LNCaP clone FGC (cell line): ENCODE measurements at places on chromosomes 11 and 22.

DNA sequence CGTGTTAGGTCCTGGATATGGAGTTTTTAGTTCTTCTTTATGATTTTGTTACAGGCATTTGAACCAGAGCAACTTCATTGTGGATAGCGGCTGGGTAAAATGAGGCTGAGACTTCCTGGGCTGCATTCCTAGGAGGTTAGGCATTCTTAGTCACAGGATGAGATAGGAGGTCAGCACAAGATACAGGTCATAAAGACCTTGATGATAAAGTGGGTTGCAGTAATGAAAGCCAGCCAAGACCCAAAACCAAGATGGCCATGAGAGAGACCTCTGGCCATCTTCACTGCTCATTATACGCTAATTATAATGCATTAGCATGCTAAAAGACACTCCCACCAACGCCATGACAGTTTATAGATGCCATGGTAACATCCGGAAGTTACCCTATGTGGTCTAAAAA is 23.4 kb upstream of the CLMP start:
- DNase-seq, result no peak

DNA sequence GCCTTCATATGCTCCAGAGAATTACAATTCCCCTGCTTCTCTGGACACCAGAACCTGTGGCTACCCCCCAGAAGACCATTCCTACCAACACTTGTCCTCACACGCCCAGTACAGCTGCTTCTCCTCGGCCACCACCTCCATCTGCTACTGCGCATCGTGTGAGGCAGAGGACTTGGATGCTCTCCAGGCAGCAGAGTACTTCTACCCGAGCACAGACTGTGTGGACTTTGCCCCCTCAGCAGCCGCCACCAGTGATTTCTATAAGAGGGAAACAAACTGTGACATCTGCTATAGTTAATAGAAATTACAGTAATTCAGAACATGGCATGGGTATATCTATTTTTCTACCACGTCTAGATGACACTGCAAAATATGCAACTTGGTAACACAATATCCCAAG is 9.8 kb downstream of the POU2AF3 start:
- no peak for DNase-seq

DNA sequence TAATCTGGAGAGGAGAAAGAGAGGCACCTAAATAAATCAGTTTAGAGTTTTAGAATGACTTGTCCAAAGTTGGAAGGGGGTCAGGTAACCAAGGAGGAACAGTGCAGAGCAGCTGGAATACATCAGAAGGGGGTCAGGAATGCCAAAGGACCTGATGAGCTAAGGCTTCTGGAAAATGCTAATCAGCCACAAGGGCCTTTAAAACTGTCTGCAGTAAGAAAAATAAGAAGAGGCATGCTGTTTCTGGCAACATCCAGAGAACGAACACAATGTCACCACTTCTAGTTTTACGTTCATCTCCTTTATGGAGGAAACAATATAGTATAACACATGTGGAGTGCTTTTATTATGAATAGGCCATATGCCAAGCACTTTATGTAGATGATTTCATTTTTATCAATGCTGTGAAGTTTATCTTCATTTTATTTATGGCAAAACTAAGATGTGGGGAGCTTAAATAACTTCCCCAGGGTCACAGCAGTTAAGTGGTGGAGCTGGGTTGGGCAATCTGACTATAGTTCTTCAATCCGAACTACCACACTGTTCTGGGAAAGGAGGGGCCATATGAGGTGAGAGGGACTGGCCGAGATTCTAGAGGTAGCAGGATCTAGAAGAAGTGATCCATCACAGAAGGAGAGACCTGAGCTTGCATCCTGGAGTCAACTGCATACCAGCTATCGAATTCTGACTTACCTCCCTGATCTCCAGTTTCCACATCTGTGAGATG is 22.6 kb downstream of the ACO2 start:
- DNase-seq, result no peak

DNA sequence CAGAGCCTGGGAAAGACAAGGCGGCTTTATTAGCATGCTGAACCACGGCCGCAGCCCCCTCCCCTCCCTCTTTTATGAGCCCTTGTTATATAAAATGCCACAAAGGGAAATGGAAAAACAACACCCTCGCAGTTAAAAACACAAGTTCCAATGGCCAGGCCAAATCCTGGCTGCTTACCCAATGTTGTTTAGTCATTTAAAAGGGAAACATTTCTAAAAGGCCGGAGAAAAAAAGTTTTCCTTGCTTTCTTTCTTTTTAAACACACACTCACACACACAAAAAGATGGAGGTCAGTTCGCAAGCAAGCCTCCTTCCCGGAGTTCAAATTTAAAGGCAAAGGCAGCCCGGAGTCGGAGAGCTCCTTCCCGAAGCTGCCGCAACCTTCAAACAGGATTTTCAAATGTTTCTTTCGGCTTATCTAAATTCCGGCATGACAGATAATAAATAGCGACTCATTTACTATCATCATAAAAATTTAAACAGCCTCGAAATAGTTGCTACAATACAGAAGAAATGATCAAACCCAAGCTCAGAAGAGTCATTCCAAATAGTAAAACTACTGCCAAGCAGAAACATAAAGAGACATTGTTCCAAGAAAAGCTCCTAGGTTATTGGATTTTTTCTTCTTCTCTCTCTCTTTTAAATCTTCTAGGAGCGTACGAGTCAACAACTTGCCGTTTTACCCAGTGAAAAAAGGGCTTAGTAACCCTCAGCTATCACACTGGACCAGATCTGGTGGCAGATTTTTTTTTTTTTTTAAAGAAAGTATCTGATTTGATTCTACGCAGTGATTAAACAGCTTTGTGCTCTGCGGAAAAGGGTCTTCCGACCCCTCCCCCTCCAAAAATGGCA is 3.5 kb downstream of the PHF21B start:
- no peak for DNase-seq

GRCh38 chr22:41382610-41383009 is 868 bp downstream of the TEF start:
- no peak for DNase-seq

DNA sequence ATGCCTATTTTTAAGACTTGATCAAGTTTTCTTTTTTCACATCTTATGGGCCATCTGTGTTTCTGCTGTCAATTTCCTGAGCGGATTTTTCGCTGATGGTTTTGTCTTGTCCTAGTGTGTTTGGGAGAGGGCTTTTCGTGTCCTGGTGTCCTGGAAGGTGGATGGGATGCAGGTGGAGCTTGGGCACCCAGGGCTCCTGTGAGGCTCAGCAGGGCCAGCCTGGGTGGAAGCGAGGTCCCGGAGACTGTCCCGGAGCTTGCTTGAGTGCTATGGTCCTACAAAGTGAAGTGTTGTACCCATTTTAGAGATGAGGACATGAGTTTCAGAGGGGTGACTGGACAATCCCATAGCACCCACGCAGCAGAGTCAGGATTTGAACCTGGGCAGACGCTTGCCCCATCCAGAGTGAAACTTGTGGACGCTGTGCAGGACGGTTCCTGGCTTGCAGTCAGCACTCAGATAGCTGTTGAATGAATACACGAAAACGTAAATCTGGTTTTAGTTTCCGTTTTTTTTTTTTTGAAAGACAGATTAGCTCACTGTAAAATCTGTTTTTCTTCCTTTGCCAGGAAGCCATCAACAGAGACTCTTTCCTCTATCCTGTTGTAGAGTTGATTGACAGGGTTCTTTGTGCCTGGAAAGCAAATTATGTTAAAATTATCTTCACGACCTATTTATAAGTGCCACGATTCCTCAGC is 64.1 kb downstream of the TBC1D22A start:
- no peak for DNase-seq

DNA sequence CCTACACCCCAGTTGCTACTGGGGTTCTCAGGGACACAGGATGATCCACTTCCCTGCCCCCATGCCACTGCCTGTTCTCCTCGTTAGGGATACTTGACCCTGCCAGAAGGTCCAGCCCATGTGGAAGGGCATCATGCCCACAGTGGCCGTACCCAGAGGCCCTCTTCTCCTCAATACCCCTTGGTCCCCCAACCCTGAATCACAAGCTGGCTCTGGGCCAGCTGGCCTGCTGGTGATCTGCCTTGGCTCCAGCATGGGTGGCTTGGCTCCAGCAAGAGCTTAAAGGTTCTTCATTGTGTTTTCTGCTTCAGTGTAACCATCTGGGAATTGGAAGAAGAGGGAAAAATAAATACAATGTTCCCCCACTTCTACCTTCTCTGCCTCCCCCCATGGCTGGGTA is 11.1 kb upstream of the TPBGL start:
- no peak for DNase-seq

DNA sequence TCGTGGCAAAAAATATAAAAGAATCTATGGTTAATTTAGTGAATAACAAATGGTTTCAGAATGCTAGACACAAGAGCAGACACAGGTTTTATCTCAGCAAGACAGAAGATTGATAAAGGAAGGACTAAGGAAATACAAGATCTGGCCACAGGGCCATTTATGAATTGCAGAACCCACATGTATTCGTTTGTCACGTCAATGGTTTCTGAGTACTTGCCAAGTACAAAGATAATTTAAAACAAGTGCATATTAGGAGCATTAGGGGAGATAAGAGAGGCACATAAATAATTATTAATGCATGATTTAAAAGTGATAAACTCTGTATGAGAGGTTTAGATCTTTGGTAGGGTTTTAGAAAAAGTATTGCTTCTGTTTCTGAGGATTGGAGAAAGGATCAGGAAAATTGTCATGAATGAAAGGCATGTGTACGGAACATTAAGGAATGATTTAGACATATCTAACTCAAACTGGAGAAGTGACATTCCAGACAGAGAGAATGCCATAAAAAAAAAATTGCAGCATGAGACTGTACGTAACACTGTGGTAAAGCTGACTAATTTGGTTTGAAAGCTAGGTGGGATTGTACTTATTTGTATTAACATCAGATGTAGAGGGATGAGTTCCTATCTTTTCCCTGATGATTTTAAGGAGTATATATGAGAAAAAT is 727.1 kb downstream of the NELL1 start:
- DNase-seq, result no peak

- no peak for DNase-seq
These were observed 223.1 kb upstream of the KIRREL3 start for GRCh38 chr11:127223633-127224032.

DNA sequence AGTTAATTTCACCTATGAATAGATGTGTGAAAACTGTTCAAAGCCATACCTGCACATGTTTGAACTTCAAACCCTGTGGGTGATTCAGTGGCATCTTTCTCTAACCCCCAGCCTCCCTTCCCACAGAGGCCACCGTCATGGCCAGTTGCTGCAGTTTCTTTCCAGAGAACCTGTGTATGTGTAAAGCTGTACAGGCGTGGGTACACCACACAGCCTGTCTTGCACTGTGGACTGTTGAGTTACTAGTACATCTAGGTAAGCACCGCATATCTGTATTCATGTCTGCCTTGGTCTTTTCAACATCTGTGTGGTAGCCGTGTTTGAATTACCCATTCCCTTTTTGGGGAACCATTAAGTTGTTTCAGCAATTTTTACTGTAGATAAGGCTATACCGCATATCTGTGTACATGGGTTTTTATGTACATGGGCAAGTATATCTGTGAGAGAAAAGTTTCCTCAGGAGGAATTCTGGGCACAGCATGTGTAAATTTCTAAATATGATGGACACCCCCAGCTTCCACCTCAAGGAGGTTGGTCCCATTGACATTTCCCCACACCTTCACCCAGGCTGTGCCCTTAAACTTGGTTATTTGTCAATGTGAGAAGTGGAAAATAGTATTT is 13.9 kb downstream of the NEAT1 start:
- DNase-seq, result no peak

DNA sequence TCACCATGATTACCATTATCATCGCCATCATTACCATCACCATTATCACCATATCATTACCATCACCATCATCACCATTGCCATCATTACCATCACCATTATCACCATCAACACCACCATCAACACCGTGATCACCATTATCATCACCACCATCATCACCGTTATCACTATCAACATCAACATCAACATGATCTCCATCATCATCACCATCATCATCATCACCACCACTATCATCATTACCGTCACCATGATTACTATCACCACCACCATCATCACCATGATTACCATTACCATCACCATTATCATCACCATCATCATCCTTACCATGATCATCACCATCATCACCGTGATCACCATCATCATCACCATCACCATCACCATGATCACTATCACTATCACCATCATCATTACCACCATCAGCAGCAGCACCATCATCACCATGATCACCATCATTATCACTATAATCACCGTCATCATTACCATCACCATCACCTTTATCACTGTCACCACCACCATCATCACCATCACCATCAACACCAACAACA is 753.7 kb downstream of the BRD1 start:
- DNase-seq, result no peak

DNA sequence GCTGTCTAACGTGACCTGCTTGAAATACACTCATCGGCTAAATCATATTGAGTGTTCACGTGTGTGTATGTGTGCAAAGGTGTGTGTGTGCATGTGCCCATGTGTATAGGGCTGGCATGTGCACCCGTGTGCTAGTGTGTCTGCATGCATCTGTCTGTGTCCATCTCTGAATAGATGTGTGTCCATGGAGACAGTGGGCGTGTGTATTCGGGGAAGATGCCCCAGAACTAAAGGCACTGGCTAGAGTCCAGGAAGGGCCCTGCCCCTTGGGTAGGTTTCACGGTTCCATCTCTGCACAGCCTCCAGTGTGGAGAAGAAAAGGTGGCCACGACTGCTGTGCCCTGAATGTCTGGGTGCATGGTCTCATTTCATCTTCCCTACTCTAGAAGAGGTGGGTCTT is 220.3 kb downstream of the MN1 start:
- DNase-seq, result no peak

DNA sequence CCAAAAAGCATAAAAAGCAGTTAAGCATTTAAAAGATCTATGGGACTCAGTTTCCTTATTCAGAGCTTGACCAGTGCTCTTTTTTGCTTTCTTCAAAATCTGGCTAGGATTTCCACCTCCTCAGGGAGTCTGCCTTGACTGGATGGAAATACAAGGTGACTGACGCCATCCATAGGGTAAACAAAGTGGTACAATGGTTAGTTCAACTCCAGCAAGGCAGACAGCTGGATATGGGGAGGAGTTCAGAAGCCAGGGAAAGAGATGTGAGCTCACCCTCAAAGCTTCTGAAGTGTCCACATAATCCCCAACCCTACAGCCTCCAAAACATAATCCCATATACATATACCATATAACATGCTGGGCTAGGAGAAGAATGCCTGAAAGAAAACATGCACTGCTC is 52.0 kb downstream of the KIRREL3 start:
- no peak for DNase-seq

GRCh38 chr11:121419836-121420235 is 32.3 kb upstream of the SORL1 start:
- DNase-seq, result peak; percentile 39

DNA sequence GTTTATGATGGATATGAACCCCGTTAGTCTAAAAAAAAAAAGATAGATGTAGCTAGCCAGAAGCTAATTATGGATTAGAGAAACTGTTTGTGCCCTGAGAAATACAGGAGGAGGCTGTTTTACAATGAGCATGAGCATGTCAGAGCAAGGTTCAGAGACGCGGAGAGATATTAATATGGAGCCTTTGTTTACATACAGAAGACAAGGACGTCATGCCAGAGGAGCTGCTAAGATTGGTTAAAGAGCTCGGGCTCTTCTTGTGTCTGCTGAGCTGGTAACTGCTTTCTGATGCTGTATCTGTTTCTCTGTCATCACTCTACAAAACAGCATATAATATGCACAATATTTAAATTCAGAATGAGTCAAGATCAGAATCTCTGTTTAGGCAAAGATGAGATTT is 24.9 kb upstream of the CCDC89 start:
- no peak for DNase-seq
